Stimulated activated CD4-positive, alpha-beta T cell treated with anti-CD3 and anti-CD28 coated beads, Interleukin-12 subunit alpha, Interleukin-12 subunit beta, amount 100 ng/mL, for 4 hours (primary cell): ENCODE measurements at places on chromosomes 3 and 15.

GRCh38 chr3:139230391-139230790 is 113.4 kb upstream of the MRPS22 start:
- no peak for DNase-seq

DNA sequence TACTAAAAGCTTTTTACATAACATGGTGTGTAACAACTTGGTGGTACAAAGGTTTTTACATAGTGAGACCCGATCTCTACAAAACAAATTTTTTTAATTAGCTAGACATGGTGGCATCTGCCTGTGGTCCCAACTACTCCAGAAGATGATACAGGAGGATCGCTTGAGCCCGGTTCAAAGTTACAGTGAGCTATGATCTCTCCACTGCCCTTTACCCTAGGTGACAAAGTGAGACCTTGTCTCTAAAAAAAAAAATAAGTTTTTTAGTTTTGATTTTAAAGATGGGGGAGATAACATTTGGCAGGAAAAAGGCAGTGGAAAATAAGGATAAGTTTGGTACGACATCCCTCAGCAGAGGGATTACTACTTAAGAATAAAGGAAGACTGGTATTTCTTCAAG is 5.9 kb downstream of the FAM162A start:
- DNase-seq, result no peak

DNA sequence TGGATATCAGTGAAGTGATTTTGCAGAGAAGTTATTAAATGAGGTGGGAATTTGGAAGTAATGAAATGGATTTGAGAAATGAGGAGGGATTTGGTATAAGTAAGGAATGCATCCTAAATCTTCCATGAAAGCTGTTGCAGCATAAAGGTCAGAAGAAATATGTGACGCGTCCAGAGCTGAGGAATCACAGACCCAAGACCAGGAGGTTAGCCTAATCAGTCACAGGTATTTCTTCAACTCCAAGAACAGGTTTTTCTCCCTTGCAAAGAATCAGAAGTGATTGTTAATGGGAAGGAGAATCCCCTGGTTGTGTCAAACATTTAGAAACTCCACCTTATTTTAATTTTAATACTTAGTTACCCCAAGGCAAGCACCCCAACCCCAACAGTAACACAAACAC is 253.2 kb downstream of the MEX3B start:
- DNase-seq, result no peak

DNA sequence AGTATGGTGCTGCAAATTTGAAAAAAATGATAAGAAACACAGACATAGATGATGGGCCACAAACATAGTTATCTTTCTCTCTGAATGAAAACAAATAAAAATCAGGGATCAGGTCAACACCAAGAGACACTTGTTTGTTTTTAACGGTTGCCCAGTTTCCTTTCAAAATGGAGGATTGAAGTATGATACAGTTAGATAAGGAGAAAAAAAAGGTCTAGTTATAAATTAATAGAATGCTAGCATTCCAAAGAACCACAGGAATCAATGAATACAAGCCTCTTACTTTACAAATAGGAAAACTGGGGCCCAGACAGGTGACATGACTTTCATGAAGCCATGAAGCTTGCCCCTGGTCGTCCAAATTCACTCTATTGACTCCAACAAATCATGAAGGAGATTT is 305.1 kb downstream of the ZNF621 start:
- no peak for DNase-seq

- peak; percentile 50 for DNase-seq
Measured at GRCh38 chr3:149970716-149971402, at the start of gene PFN2. Gene PFN2 (minus strand): TSS chr3:149970895. CDS start chr3:149970856, 39 bp downstream.

GRCh38 chr3:136279092-136279491 is 29.0 kb downstream of the PCCB start:
- no peak for DNase-seq
